ENCODE measurements at places on chromosomes 5 and 9.
A peak's percentile ranks its signal among the peaks of the same experiment; 100 is the strongest.

DNA sequence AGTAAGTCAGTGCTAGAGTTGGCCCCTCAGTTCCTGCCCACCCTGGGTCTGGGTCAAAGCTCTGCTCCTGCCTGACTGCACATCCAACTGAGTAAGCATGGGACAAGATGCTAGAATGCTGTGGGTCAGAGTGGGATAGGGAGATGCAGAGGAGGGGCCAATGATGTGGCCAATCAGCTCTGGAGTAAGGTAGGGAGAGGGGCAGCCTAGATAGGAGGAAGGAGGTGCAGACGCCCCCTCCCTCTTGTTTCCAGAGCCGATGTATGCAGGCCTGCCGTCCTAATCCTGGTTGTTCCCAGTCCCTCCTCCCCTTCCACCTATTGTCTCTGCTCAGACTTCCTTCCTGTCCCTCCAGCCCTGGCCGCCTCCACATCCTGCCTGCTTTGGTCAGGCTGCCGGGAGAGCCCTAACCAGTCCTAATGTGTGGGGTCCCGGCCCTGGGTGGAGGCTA, 1.3 kb downstream of the ARAP3 start:
- no peak for DNase-seq

DNA sequence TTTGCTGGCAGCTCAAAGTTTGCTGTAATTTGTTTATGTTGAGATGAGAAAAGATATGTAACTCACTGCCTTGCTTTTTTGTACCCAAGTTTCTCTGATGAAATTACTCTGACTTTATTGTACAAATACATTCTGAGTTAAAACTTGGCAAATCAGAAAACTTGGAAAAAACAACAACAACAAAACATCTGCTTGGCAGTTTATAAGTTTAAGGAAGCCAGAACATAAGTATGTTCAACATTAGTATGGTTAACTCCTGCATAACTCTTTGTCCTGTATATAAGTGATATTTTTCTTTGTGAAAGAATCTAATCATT, 233.1 kb downstream of the MAST4 start:
- DNase-seq = no peak

GRCh38 chr9:122464633-122465567, 12.8 kb downstream of the OR1J1 start:
- DNase-seq = peak; percentile 20

DNA sequence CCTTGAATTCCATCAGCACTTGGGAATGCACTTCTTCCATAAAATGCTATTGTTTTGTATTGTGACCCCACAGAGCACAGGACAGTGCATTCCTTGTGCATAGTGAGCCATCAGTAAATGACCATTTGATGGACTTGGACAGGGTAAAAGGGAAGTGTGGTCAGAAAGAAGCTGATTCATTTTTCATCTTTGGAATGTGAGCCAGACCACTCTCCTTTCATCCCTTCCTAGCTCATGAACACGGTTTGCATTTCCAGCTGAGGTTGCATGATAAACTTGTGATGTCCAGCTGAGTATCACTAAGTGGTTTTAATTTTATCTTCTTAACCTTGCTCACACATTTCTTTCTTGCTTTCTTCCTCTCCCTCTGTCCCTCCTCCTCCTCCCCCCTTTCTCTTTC, 101.3 kb downstream of the NUDT12 start:
- no peak for DNase-seq

GRCh38 chr9:133659516-133659915, 23.4 kb downstream of the DBH start:
- no peak for DNase-seq

DNA sequence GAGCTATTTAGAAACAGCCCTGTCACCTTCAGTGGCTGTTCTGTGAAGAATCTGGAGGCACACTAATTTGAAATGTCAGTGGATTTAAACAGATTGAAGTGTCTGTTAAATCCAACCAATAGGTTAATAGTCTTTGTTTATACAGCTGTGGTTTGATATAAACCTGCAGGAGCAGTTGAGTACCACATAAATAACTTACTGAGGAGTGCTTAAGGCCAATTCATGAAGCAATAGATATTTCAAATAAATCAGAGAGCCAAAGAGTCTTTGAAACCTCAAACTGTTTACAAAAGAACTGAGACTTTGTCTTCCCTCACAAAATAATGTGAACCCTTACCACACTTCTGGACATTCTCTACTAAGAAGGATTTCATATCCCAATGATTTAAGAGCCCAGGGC, 111.9 kb downstream of the FEM1C start:
- no peak for DNase-seq

- DNase-seq = no peak
Observed at GRCh38 chr5:96324708-96325107, 108.3 kb downstream of the PCSK1 start.

DNA sequence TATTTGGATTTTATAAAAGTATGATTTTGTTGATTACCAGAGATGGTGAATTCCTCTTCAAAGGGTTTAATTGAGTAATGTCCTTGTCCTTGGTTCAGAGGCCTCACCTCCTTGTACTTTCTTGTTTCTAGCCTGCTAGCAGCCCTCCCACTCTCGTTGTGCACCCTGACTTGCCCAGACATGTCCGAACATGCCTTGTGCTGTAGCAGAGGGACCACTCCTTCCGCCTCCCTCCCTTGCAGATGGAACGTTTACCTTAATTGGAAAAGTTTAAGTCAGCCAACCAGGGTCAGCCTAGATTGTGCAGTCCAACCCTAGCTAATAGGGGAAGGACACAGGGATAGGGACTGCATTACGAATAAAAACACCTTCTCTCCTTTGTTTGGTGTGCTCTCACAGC, 406.9 kb upstream of the NMUR2 start:
- DNase-seq = no peak

DNA sequence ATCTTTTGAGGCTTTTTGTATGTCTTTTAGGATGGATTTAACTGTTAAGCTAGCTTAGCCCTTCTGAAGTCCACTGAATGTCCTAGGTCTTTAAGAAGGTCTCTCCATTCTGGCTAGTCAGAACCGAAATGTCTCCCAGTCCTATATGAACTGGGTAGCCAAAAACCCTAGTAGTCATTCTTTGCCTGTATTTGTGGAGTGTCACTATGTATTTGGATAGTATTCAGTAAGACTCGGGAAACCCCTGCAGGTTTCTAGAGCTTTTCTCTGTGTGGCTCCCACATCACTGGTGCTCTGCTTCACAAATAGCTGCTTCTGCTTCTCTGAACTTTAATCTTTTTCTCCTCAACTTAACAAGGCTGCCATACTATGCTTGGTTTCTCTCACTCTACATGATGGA, 68.0 kb downstream of the RIC1 start:
- DNase-seq = no peak

DNA sequence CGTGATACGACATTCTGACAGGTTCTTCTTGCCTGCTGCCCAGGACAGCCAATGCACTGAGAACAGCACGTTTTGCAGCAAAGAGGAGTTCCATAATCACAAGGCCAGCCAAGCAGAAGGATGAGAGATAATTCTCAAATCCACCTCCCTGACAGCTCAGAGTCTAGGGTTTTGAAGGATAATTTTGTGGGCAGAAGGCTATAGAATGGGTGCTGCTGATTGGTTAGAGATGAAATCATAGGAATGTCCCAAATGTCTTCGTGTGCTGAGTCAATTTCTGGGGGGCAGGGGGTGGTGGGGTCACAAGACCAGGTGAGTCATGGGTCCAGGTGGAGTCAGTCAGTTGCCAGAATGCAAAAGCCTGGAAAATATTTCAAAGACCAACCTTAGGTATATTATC, 175.5 kb upstream of the SLC30A5 start:
- DNase-seq = no peak

- DNase-seq = no peak
Observed at GRCh38 chr5:138938526-138938925, 63.4 kb upstream of the LRRTM2 start.

- DNase-seq = no peak
Observed at GRCh38 chr5:96222129-96222528, 210.9 kb downstream of the PCSK1 start.

- no peak for DNase-seq
Observed at GRCh38 chr5:171908638-171909037, 97.8 kb downstream of the FBXW11 start.

DNA sequence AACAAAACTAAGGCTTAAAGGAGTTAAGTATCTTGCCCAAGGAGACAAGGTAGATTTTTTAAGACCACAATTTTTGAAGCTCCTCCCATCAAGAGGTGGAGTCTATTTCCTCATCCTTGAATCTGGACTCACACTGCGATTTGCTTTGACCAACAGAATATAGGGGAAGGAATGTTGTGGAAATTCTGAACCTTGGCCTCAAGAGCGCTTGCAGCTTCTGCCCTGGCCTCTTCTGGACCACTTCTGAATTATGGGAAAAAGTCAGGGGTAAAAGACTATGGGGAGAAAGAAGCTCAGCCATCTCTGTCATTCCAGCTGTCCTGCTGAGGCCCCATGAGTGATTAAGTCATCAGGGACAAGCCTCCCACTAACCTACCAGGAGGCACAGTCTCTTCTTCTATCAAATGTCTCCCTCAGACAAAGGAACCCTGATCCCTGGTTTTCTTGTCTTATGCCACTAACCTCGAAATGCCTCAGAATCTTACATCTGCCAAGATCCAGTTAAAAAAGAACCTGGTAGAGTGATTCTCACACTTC, 25.9 kb downstream of the MAPKAP1 start:
- DNase-seq = no peak

GRCh38 chr9:136726631-136727191, 14.3 kb downstream of the DIPK1B start:
- DNase-seq = no peak

DNA sequence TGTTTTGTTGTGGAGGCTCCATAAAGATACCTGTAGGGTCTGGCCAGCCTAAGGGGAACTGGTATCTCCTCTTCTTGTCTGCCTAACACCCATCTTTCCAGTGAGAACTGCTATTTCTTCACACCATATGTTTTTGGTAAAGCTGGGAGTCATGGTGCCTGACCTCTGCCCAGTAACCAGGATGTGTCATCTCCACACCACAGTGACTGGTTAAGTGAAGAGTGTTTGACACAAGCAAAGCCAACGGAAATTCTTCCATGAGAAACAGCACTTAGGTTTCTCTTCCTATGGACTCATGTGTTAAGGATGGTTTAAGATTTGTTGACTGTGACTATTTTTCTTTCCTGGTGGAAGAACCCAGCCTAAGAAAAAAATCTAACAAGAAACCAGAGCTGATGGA, 111.5 kb downstream of the HTR4 start:
- no peak for DNase-seq

Measured in GM12892 (cell line).